ENCODE measurements at places on chromosomes 12 and 14.
A peak's percentile ranks its signal among the peaks of the same experiment; 100 is the strongest.

DNA sequence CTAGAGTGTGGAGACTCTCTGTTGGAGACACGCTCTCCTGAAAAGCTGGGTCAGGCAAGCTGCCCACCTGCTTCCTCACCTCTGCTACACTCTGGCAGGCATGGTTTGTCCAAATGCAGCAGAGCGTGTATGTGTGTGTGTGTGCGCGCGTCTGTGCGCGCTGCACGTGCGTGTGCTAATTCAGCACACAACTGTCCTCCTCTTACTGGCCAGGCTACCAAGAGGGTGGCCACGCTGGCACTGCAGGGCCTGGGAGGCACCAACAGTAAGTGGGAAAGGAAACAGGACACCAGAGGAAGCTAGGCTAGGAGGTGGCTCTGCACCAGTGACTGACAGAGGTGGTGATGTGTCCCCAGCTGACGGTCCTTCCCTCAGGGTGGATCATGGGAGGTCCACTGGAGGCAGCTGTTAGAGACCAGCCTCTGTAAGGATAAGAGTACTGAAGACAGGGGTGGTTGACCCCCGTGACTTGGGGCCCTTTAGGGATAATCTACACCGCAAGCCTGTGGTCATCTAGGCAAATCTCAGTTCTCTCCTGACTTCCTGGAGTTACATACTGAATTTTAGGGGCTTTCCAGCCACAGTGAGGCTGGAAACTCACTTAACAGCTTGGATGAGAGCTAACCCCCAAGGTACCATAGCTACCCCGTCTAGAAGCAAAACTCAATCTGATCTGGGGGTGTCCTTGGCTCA, 15.6 kb upstream of the TFCP2 start:
- no peak for DNase-seq

GRCh38 chr14:99546234-99546879, 57.6 kb downstream of the CCDC85C start:
- DNase-seq: no peak

DNA sequence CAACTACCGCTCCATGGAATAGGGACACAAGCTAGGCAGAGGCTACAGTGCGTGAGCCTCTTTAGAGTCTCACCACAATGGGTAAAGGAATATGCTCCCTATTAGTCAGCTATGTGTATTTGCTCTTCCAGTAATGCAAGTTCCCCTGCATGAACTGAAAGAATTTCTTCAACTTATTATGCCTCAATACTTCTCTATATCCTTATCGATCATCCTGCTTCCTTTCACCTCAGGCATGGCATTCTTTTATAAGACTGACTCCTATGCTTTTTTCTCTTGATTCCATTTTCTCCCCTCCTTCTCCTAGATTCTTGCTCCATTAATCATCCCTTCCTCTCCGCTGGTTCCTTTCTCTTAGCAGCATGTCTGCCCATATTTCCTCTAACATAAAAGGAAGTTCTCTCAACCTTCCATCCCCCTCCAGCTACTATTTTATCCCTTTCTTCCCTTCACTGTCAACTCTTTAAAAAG, 94.5 kb upstream of the CPM start:
- DNase-seq: no peak

DNA sequence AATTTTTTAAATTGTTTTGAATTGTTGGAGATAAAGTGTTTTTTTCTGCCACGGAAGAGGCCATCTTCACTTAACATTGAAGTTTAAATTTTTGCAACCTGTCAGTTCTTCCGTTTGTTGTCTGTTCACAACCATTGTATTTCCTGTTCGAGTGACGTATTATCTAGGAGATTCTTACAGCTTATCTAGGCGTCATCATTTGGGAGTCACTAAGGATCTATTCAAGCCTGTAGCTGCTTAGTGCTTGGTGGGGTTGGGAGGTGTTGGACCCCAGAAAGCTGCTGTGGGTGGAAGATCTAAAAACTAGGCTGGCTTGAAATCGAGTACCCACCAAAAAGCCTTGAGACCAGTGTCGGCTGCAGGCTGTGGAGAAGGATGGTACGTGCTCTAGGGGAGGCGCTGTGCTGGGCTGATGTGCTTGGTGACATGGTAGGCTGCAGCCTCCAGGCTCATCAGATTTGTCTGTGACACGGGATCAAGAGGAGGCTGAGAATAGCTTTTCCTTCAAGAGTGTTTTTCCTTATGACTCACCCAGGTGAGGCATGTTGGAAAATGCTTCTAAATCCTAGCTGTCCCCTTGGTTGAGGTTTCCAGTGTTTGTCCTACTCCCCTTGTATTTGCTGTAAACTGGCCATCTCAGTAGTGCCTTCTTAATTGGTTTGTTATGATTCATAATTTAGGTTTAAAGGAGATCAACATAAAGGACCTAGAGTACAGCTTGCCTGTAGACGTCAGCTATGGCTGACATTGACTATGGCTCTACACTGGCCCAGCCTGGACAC, 57.8 kb downstream of the ATG14 start:
- no peak for DNase-seq

DNA sequence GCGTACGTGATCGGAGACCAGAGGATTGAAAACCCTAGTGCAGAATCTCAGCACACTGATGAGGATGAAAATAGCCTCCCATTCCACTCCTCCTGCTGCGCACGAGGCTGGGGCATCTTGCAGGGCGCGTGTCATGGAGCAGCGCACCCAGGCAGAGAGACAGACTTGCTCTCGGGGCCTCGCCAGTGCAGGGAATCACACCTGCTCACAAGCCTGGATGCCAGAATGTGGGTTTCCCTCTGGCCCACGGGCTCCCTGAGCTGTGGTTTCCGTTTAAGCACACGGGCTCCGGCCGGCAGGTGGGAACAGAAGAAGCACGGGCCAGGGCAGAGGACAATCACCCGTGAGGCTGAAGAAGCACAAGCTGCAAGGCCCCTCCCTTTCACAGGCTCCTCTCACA, 2.0 kb downstream of the FGF6 start:
- no peak for DNase-seq

- no peak for DNase-seq
Observed at GRCh38 chr12:2857021-2857431, at the start of gene TEX52. Gene TEX52 (minus strand): TSS chr12:2857039. CDS start chr12:2857026, 13 bp downstream.

GRCh38 chr12:89059056-89059455, 293.2 kb downstream of the DUSP6 start:
- no peak for DNase-seq

DNA sequence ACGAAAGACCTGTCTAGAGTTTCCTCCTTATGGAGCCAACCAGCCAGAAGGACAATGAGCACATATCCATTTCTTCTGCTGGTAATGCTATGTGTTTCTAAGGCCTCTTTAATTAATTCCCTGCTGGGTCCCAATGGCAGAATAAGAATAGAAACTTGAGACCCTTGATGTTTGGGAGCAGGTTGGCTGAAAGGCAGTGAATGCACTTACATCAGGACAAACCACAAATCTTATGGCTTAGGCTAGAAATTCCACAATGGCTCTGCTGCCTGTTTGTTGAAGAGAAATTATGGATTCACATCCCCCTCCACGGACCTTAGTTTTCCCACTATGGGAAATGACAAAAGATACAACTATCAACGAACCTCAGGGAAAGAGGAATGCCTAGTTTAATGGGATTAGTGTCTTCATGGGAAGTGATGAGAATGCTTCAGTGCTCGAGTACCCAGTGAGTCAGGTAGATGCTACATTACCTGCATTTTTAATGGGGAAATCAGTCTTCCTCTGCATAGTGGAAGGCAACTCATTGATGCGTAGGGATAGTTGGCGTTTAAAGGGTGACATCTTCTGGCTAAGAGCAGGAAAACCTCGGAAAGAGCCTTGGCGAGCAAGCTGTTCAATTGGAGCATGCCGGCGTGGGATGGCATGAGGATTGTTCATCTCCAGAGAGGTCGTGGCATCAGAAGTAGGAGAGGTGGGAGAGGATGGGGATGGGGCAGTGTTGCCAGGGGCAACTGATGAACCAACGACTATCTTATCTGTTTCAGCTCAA, 46.5 kb downstream of the PAPLN start:
- no peak for DNase-seq

DNA sequence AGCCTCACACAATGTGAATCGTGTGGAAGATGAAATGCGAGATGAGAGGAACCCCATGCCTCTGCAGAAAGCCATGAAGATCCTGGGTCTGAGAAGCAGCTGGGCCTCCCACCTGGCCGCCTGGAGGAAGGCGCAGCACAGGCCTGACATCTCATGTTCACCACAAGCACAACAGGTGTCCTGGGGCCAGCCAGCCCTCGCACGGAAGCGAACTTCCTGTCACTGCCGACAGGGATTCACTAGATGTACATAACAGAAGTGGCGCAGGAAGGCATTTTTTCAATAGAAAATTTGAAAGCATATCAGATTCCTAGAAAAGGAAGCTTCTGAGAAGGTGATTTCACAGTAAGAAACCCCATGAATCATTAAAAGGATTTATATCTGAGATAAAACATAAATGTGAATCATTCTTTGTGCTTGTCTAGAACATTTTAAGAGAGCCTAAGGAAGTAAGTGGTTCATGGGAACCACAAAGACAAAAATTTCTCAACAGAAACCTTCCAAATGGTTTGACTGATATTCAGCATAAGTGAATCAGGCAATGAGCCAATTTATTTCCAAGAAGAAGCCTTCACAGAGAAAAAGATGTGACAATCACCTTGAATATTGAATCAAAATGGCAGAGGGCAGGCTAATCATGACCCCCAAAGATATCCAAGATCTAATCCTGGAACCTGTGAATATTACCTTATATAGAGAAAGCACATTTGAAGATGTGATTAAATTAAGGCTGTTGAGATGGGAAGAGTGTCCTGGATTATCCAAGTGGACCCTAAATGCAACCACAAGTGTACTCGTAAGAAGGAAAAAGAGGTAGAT, 311.9 kb downstream of the DUSP6 start:
- peak; percentile 85 for DNase-seq

DNA sequence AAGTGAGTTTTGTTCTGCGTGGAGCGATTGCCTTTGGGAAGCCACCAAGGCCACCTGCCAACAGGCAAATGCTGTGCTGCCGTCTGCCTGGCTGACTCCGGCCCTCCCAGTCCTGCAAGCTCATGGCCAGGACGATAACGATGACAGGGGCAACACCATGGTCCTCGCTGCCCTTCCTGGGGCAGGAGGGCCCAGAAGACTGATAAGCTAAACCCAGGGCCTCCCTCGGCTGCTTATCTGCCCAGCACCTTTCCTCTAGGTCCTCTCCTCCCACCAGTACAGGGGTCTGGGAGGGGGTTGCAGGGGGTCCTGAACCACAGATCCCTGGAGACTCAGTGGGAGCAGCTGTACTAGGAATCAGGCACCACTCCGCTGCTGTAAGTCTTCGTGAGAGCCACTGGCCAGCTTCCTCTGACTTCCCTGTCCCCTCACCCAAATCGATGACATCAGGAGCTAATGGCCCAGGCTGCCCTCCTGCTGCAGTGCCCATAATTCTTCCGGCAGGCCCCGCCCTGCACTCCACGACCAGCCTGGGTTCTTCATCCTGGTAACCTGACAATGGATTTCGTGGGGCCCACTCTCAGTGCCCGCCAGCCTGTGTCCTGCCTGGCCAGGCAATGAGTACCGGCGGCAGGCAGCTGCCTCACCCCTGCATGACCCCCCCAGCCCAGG, 5.1 kb downstream of the ANKRD9 start:
- DNase-seq: no peak

DNA sequence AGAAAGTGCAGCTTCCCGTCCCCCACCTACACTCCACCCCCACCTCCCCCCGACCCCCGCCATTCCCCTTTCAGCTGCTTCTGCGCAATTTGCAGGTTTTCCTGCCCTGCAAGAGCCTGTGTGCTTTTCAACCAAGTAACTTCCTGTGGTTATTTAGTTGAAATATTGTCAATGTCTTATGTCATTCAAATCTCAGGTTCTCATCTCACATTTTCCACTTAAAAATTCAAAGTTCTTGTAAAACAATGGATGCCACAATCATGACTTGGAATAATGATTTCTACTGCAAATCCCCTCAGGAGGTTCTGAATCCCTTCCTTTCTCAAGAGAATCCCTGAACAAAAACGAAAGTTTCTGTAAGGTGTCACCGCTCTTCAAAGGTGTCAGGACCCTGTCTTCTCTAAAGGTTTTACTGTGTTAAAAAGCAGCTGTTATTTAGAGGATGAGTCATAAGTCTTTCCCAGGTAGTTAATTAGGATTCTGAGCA, 31.6 kb downstream of the WBP11 start:
- DNase-seq: no peak

- no peak for DNase-seq
Observed at GRCh38 chr14:96104469-96105057, 65.4 kb downstream of the C14orf132 start.

GRCh38 chr12:6226679-6227051, 26.5 kb downstream of the CD9 start:
- DNase-seq: no peak

DNA sequence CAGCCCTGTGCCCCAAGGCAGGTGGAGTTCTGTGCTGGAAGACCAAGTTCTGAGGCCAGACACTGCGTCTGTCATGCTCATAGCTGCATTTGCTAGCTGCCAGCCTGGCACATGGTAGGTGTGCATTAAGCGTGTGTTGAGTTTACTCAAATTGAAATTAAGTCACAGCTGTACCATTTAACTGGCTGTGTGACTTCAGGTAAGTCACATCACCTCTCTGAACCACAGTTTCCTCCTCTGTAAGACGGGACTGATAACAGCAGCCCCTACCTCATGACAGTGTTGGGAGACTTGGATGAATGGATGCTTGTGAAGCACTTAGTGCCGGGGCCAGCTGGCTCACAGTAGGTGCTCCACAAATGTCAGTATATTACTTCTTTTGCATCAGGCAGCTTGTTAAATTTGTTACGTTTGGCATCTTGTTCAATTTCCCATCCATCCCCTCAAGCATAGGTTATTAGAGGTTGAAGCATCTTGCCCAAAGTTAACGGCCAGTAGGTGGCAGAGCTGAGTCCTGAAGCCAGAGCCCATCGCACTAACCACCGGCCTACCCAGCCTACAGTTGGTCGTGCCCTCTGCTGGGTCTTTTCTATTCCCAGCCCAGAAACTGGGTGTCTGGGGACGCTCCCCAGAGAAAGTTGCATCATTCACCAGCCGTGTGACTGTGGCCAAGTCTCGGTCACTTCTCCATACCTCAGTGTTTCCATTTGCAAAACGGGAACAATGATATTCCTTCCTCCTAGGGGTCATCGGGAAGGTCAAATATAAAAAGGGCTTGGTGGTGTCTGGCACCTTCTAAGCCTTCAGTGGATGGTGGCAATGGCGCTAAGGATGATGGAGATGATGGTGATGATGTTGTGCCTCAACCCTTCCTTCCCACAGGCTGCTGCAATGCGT, 4.5 kb downstream of the DAO start:
- peak; percentile 65 for DNase-seq

- no peak for DNase-seq
Observed at GRCh38 chr14:104139460-104140212, 1.2 kb downstream of the KIF26A start.
